ENCODE measurements at places on chromosomes 16 and 17.

- DNase-seq = no peak
Measured at GRCh38 chr17:6322316-6322715, 112.6 kb downstream of the AIPL1 start.

DNA sequence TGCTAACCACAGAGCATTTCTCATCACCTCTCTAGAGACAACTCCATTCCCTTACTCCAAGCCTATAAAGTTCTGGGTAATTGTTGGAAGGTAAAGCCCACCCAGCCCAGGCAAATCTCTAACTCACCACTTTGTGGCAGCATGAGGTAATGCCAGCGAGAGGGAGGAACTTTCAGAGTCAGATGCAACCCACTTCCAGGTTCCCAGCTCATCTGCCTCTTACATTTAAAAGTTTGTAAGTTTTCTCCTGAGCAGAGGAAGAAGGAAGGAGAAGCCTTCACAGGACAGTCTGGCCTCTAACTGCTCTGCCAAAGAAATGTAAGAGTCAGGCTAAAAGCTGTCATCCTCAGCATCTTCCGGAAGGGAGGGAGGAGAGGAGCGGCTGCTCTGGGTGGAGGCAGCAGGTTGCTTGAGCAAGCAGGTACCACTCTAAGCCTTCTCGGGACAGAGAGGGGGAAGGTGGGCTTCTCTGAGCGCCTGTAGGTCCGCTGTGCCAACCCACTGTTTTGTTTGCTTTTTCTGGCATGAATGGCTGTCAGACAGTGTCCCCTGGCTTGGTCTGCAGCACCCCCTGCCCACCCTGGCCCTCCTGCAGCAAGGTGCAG is 1.0 kb downstream of the ZNF319 start:
- peak; percentile 47 for DNase-seq

DNA sequence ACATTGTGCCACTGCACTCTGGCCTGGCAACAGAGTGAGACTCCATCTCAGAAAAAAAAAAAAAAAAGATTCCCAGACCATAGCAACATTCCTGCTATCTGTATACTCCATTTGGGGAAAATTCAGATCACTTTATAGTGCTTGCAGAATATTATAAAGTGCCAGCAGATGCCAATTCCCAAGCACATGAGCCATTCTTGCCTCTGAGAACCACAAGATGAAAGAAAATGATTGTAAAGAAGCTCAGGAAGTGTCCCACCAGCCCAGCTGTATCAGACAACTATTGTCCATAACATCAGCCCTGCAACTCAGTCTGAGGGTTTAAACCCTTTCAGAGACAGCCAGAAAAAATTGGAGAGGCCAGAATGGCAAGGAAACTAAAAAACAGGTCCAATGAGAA is 69.0 kb downstream of the HS3ST2 start:
- DNase-seq = no peak

DNA sequence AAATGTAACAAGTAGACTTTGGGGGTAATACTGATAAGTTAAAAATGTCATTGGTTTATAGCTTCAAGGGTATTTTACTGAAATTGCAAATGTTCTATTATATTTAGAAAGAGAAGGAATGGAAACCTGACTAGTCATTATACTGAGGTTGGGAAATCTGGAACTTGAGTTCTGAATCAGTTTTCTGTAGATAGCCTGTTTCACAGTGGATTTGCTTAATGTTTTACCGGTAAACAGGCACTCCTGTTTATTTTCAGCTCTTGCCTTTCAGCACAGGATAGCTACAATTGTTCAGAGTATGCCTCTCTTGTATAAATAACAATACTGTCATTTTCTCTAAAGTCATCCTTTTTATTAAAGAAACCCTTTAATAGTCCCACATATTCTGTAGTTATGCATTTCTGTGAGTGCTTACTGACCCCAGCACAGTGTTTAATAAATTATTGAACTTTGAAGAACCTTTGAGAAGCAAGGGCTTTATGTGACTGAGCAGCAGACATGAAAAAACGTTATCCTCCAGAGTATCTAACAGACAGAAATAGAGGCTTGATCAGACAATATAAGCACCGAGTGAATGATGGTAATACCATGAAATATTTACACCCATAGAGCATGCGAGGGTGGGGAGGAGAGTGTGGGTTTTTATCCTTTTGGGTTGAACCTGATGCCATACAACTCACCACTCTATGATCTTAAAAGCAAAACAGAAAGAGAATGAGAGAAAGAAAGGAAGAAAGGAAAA is 58.2 kb downstream of the FTO start:
- no peak for DNase-seq

DNA sequence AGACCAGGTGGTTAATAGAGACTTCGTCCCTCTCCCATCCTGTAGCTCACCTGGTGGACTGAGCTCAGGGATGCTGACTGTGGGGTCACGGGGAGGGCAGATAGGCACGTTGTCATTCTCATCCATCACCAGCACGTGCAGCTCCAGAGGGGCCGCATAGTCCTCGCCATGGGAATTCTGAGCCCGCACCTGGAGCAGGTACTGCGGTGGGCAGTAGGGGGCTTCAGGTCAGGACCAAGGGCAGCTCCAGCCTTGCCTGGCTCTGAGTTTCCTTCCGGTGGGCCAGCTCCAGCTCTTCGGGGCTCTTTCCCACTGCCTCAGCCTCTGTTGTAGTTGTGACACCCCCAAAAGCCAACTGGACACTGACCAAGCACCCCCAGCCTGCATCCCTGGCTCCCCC is 5.6 kb downstream of the CDH16 start:
- no peak for DNase-seq

- DNase-seq = no peak
Measured at GRCh38 chr17:7462474-7463371, 16.7 kb downstream of the ZBTB4 start.

- DNase-seq = no peak
Measured at GRCh38 chr17:51000835-51001638, 119.6 kb downstream of the SPAG9 start.

GRCh38 chr16:83733301-83733700 is 74.5 kb upstream of the HSBP1 start:
- DNase-seq = no peak

- no peak for DNase-seq
Measured at GRCh38 chr17:79851461-79851817, 12.2 kb upstream of the CBX4 start.

Measured in activated CD4-positive, alpha-beta T cell treated with anti-CD3 and anti-CD28 coated beads for 48 hours (primary cell).